Fibroblast of the conjunctiva (primary cell): ENCODE measurements at places on chromosomes 7 and 10.

DNA sequence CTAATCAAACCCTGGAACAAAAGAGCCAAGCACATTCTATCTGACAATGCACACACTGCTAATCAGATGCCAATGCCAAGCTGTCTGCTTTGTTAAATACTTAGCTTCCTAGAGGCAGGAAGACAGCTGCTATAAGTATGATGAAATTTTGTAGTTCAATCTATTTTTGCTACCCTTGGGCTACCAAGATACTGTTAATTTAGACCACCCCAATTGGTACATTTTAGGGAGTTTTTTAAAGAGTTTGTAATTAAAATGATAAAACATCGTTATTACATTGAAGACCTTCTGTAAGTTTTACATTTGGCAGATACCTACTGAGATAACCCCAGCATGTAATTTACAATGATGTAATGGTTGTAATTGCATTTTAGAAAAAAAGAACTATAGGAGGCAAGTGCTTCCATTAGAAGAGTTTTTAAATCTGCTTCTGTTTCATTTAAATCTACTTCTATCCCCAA lies 268.5 kb downstream of the ADK start:
- DNase-seq, result no peak

GRCh38 chr7:7920481-7920880 lies 48.1 kb upstream of the GLCCI1 start:
- no peak for DNase-seq

DNA sequence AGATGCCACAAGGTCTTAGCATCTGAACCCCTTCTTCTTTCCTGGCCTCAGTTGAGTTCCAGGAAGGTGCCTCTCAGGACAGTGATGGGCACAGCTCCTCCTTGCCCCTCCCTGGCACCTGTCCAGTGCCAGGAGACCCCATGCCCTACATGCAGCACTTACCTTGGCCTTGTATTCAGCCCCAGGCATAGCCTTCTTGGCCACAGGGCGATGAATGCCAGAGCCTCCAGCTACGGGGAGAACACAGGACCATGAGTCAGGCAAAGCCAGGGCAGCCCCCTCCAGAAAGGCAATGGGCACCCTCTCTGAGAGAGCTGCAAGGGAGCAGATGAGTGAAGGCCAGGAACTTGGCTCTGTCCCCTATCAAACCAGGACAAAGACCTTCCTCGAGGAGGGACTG lies 24.3 kb upstream of the FRAT2 start:
- no peak for DNase-seq

- no peak for DNase-seq
Measured at GRCh38 chr7:138584283-138584682, 116.9 kb downstream of the SVOPL start.

GRCh38 chr7:75989500-75990388 lies 4.7 kb downstream of the TMEM120A start:
- DNase-seq, result no peak

- no peak for DNase-seq
Measured at GRCh38 chr10:9878383-9878782, 1139.3 kb upstream of the CELF2 start.

GRCh38 chr10:67401711-67402110 lies 294.3 kb downstream of the CTNNA3 start:
- no peak for DNase-seq
